SIG-M5 (cell line): ENCODE measurements at places on chromosomes 5 and 9.

- DNase-seq: no peak
Observed at GRCh38 chr5:44809956-44810420, 1.2 kb downstream of the MRPS30 start.

- no peak for DNase-seq
Observed at GRCh38 chr9:16179566-16179965, 626.7 kb downstream of the CCDC171 start.

GRCh38 chr5:91257301-91257700 lies 125.8 kb downstream of the ARRDC3 start:
- no peak for DNase-seq

GRCh38 chr5:96648593-96648992 lies 13.6 kb upstream of the CAST start:
- no peak for DNase-seq

- no peak for DNase-seq
Observed at GRCh38 chr9:124078641-124079040, 67.1 kb downstream of the LHX2 start.

DNA sequence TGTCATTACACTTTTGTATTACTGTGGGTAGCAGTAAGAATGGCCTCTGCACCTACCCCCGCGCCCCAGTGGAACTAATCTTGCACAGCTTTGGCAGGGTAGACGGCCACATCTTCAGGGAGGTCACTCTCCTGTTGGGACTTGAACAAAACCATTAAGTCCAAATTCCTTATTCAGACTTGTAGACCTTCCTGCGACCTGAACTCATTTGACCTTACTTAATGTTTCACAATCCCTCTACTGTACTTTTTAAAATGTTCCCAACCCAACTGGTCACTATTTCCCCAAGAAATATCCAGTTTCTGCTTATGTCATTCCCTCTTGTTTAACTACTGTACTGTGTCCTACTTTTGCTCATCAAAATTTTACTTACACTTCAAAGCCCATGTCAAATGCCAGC lies 5.3 kb upstream of the FAM120AOS start:
- DNase-seq: no peak

DNA sequence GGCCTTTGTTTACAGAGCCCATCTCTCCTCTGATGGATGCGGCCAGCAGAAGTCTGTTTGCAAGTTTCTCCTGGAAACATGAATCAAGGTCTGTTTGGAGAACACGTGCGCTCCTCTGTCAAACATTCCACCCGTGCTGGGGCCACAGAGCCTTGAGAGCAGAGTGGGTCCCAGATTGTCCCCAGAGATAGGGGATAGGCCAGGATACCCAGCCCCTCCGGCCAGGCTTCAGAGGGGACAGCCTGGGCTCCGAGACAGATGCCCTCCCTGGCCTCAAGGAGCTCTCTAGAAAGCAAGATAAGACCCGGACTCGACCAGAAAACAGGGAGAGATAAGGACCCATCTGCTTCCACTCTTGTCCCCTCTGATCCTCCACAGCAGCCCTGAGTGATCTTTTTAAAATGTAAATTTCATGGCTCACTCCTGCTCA lies 40.4 kb upstream of the HAND1 start:
- DNase-seq: no peak

GRCh38 chr5:1477341-1477740 lies 32.1 kb upstream of the SLC6A3 start:
- DNase-seq: no peak
